ENCODE measurements at places on chromosomes 16 and 17.

DNA sequence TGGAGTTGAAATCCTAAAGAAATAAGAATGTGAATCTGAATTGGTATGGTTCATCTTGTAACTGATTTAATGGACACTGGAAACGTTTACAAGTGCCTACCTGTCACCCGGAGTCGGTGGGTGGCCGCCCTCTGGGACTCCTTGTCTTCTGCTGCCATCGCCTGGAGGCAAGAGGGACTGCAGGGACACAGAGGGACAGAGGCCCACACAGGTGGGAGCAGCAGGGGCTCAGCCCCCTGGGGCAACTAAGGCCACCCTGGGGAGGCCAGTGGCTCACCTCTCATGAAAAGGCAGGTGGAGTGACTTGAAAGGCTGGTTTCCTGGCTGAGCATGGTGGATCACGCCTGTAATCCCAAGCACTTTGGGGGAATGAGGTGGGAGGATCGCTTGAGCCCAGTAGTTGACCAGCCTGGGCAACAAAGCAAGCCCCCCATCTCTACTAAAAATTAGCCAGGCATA lies 23.2 kb downstream of the TMEM92 start:
- no peak overlapping the region for H3K27ac ChIP-seq
- H3K27me3 ChIP-seq: no peaks in the 10 kb centered on the region
- DNase-seq: peak; percentile 86
- no peaks in the 10 kb centered on the region for H3K36me3 ChIP-seq
- H3K4me1 ChIP-seq: peaks cover 2% of the 10 kb centered on the region

DNA sequence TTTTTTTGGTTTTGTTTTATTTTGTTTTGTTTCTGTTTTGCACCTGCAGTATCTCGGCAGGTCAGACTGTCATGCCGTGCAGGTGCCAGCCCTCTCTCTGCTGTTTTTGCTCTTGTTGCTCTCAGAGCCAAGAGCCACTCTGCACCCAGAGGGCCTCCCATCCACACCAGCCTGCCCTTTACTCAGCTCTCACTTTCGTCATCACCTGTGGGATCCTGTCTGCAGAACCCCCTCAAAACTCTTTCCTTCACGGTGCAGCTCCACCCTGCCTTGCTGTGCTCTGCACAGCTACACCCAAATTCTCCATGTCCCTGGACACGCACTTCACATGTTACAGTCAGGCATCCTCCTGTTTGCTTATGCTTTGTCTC lies 2.6 kb downstream of the AOC3 start:
- no peaks in the 10 kb centered on the region for H3K27me3 ChIP-seq
- peaks cover 12% of the 10 kb centered on the region for H3K4me1 ChIP-seq
- H3K36me3 ChIP-seq: no peaks in the 10 kb centered on the region
- H3K4me3 ChIP-seq: peak overlapping the region; percentile 33
- no peak overlapping the region for H3K27ac ChIP-seq

DNA sequence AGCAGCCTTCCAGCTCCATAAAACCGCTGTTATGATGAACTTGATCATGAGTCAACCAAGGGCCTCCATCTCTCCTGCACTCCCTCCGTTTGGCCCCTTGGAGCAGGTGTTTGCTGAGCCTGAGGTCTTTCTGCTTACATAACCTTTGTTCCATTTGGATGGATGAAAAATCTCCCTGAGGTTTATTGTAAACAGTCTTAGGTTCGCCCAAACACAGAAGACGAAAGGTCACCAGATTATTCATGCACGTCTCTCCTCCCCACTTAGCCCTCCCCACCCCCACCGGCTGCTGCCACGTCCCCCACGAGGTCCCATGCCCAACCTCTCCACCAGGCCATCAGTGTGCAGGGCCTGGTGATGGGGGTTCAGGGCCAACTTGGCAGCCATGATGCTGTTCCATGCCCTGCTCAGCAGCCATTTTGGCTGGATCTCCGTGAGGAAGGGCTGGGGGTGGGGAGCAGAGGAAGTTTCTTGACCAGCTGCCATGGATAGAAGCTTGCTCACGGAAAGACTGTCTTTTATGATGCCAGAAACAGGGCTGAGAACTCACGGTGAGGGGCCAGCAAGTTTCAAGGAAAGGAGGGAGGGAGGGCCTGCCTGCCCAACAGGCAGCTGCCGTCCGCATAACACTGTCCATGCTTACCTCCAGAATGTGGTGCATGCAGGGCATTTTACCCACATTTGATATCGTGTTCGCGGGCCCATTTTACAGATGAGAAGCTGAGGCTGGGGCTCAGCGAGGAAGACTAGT lies 47.8 kb upstream of the FOXF1 start:
- no peaks in the 10 kb centered on the region for H3K36me3 ChIP-seq
- H3K27me3 ChIP-seq: peaks cover 27% of the 10 kb centered on the region
- H3K27ac ChIP-seq: no peak overlapping the region
- no peak overlapping the region for H3K4me3 ChIP-seq
- no peak for DNase-seq
- H3K4me1 ChIP-seq: no peaks in the 10 kb centered on the region

DNA sequence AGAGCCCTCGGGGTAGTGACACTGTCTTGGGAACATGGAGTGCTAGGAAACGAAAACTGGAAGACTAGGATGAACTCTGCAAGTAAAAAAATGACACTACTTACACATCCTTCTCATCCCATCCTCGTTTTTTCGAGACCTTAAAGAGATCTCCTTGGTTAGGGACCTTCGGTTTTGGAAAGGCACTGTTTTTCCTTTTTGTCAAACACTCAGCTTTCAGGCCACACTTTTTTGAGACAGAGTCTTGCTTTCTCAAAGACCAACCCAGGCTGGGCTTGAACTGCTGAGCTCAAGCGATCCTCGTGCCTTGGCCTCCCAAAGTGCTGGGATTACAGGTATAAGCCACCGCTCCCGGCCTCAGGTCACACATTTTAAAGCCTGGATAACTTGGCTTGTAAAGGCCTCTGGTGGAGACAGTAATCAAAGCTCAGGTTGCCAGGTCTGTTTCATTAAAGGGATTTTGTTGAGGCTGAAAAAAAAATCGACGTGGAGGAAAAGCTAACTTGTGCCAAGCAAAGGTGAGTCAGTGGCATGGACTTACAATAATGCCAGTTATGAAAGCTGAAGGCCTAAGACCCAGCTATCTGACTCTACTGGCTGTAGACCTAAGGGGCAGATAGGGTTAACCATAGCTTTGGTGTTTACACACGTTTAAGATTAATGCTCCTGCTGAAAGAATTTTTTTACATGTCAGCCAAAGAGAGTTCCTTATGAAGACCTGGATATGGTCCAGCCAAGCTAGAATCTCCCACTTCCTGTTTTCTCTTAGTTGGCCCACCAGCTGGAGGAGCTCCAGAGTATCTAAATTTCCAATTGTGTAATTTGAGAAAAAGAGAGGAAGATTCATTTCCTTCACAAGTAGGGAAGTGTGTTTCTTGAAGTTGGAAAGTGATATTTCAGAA lies 823 bp downstream of the NBR1 start:
- no peak for DNase-seq
- peaks cover 5% of the 10 kb centered on the region for H3K36me3 ChIP-seq
- H3K4me3 ChIP-seq: peak overlapping the region; percentile 75
- peaks cover 66% of the 10 kb centered on the region for H3K4me1 ChIP-seq
- H3K27me3 ChIP-seq: no peaks in the 10 kb centered on the region

- no peak overlapping the region for H3K4me3 ChIP-seq
- no peak for DNase-seq
- no peaks in the 10 kb centered on the region for H3K36me3 ChIP-seq
- H3K4me1 ChIP-seq: no peaks in the 10 kb centered on the region
Measured at GRCh38 chr17:33756021-33756420, 462.9 kb upstream of the ASIC2 start.

DNA sequence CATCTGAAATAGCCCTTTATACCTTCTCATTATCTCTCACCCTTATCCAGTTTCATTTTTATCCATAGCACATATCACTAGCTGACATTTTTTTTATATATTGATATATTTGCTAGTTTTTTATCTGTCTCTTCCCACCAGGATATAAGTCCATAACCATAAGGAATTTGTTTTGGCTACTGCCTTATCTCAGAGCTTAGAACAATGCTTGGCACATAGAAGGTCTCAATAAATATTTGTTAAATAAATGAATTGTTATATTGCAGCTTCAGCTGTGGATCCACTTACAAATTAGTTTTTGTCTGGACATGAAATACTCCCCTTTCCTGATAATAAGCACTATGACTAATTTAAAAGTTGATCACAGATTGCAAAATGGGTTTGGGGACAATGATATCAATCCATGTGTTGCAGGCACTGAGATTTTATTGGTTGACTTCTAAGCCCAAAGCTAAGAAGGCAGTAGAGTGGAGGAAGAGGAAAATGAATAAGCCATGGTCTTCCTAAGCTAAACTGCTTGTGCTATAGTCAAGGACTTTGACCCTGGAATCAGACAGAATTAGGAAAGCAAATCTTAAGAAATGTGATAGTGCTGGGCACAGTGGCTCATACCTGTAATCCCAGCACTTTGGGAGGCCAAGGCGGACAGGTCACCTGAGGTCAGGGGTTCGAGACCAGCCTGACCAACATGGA lies 31.9 kb upstream of the YPEL2 start:
- no peak overlapping the region for H3K4me3 ChIP-seq

- H3K36me3 ChIP-seq: no peaks in the 10 kb centered on the region
- no peak for DNase-seq
- H3K27ac ChIP-seq: no peak overlapping the region
- no peaks in the 10 kb centered on the region for H3K27me3 ChIP-seq
- H3K4me3 ChIP-seq: no peak overlapping the region
Measured at GRCh38 chr17:69058165-69058564, 2.6 kb downstream of the ABCA9 start.

GRCh38 chr17:27446569-27447301 lies 9.5 kb upstream of the KSR1 start:
- no peak overlapping the region for H3K4me3 ChIP-seq
- H3K36me3 ChIP-seq: no peaks in the 10 kb centered on the region
- DNase-seq: no peak
- no peaks in the 10 kb centered on the region for H3K27me3 ChIP-seq
- H3K4me1 ChIP-seq: no peaks in the 10 kb centered on the region

GRCh38 chr16:4918781-4919251 lies 18.1 kb downstream of the PPL start:
- peaks cover 6% of the 10 kb centered on the region for H3K36me3 ChIP-seq
- H3K27ac ChIP-seq: peak overlapping the region; percentile 69
- H3K27me3 ChIP-seq: no peaks in the 10 kb centered on the region
- peaks cover 49% of the 10 kb centered on the region for H3K4me1 ChIP-seq
- H3K4me3 ChIP-seq: no peak overlapping the region
- DNase-seq: no peak

DNA sequence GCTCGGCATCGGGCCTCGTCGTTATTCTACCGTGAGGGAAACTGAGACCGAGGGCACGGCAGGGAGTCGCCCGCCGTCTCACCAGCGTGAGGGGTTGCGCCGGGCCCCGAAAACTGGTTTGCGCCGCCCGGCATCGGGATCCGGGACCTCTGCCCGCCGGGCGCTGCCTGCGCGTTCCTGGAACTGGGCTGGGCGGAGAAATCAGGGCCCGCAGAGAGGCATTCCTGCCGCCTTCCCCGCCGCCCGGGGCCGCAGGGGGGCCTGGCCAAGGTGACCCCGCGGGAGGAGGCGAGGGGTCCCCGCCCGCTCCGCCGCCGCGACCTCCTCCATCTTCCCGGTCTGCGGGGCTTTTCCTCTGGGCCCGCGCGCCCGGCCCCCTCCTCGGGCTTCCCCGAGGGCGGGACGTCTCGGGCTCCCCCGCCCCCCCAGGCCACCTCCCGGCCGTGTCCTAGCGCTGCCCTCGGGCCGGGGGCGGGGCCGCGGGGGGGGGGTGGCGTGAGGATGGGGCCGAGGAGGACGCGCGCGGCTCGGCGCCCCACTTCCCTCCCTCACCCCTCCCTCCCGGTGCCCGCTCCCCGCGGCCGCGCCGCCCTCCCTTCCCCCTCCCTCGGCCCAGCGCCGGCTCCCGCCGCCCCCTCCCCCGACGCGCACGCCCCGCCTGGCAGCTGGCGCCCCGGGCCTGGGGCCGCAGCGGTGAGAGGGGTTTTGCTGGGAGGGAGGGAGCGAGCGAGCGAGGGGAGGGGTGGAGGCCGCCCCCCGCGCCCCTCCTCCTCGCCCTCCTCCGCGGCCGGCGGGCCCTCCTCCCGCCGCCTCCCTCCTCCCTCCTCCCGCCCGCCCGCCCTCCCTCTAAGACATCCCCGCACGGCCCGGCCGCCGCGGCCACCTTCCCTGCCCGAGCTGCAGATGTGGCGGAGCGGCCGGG lies at the start of gene GLIS2:
TSS of gene GLIS2 (plus strand) at position 882 of the 922 bp plus-strand sequence. CDS start 16,214 bp downstream, outside the sequence.
- peak within 1 kb of the TSS; percentile 81 for H3K4me3 ChIP-seq
- H3K27ac ChIP-seq: peak within 1 kb of the TSS; percentile 87
- H3K36me3 ChIP-seq: no peaks in the 10 kb centered on the region
- no peak for DNase-seq

- H3K4me3 ChIP-seq: no peak overlapping the region
- H3K4me1 ChIP-seq: no peaks in the 10 kb centered on the region
- H3K27me3 ChIP-seq: peaks cover 3% of the 10 kb centered on the region
- no peak for DNase-seq
- no peaks in the 10 kb centered on the region for H3K36me3 ChIP-seq
Measured at GRCh38 chr17:32956240-32956970, 28.5 kb downstream of the TMEM98 start.

DNA sequence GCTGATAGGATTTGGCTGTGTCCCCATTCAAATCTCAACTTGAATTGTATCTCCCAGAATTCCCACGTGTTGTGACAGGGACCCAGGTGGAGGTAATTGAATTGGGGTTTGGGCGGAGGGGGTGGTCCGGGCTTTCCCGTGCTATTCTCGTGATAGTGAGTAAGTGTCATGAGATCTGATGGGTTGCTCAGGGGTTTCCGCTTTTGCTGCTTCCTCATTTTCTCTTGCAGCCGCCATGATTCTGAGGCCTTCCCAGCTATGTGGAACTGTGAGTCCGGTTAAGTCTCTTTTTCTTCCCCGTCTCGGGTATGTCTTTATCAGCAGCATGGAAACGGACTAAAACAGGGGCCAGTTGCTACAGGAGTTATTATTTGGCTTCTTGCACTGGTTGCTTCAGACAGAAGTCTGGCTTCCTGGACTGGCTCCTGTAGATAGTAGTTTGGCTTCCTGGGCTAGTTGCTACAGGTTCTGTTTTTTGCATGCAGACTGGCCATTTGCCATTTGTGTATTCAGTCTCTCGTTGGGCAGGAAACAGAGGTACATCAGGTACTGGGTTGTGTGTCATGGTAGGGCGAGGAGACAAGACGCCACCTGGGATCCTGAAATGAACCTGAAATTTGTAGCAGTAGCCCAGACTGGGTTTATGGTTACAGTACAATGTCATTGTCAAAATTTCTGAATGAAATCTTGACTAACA lies 32.6 kb downstream of the CNTNAP4 start:
- DNase-seq: no peak
- H3K27ac ChIP-seq: no peak overlapping the region
- H3K4me3 ChIP-seq: no peak overlapping the region
- no peaks in the 10 kb centered on the region for H3K27me3 ChIP-seq
- H3K36me3 ChIP-seq: no peaks in the 10 kb centered on the region

GRCh38 chr16:83959656-83960434 lies 6.8 kb downstream of the OSGIN1 start:
- no peak overlapping the region for H3K27ac ChIP-seq
- DNase-seq: no peak
- H3K36me3 ChIP-seq: peaks cover 60% of the 10 kb centered on the region
- H3K4me1 ChIP-seq: no peaks in the 10 kb centered on the region
- H3K4me3 ChIP-seq: no peak overlapping the region

DNA sequence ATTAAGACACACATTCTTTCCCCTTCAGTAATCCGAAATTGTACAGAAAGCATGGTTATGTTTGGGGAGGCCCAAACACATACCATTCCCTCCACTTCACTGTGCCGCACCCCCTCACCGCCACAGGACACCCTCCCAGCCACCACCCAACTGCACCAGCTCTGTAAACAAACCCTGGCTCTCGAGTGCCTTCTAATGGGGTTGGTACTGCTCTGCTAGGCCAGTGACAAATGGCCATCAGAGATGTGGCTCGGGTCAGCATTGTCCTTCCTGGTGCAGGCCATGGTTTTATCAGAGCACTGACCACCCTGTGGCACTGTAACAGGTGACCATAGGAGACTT lies 24.0 kb upstream of the SREBF1 start:
- H3K27ac ChIP-seq: no peak overlapping the region
- peaks cover 27% of the 10 kb centered on the region for H3K36me3 ChIP-seq
- peaks cover 14% of the 10 kb centered on the region for H3K4me1 ChIP-seq
- DNase-seq: no peak
